ENCODE measurements at places on chromosomes 6 and 20.

DNA sequence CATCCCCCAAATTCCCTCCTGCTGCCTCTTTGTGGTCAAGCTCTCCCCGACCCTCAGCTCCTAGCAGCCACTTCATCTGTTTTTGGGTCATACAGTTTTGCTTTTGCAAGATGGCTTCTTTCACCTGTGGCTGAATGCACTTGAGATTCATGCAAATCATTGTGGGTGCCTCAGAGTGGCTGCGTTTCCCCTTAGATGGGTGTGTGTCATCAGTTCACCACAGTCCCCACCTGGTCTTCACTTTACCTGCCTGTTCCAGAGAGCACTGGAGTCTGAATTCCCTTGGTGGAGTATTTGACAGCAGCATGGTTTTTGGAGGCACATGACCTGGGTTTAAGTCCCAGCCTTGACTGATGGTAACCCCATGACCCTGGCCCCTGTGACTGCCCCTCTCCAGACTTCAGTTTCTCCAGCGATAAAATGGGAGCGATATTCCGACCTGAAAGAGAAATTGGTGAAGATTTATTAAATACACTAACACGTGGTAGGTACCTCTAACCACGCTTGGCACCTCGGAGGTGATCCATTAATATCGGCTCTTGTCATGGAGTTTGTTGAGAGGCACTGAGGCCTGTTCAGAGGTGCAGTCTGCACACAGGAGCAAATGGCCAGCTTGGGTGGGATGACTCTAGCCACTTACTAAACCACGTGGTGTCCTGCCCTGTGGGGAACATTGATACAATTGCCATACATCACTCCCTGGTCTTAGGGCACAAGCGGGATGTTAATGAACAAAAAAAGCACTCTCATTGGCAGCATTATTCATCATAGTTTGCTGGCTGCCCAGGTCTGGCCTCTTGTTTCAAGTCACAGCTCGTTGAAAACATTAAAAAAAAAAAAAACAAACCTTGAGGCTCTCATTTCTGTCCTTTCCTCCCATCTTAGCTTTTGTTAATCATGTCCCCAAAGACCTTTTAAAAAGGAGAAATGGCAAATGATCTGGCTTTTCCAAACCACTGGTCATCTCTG is 167.2 kb upstream of the KCNG1 start:
- DNase-seq = no peak

- DNase-seq = no peak
Measured at GRCh38 chr6:110485491-110485890, 9.1 kb upstream of the SLC22A16 start.

DNA sequence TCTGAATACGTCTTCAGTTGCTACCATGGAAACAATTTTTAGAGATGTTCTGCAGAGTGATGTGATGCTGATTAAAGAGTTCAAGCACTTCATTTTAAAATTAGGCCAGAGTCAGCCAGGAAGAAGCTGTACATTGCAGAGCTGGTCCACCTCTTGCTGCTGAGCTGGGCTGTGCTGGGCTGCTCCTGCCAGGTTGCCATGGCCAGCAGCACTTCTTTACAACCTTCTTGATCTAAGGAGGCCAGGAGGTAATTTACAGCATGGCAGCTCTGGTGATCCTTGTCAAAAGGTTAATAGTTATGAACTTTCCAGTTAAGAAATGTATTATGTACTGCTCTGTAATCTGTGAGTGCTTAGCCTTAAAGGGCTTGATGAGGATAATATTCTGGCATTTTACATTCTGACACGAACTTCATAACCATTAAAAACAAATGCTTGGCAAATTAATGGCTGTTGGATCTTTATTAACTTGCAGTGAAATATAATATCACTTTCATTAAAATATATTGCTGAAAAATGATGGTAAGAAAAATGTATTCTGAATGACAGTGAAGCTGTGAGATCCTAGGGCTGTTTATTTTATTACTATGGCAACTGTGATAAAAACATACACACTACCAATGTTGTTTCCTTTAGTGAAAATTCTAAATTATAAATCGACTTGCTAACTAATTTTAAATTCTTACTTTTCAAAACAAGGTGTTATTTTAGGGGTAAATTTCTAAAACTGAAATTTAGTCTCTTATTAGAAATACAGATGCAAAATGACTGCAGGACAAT is 259.7 kb downstream of the RFPL4B start:
- no peak for DNase-seq

DNA sequence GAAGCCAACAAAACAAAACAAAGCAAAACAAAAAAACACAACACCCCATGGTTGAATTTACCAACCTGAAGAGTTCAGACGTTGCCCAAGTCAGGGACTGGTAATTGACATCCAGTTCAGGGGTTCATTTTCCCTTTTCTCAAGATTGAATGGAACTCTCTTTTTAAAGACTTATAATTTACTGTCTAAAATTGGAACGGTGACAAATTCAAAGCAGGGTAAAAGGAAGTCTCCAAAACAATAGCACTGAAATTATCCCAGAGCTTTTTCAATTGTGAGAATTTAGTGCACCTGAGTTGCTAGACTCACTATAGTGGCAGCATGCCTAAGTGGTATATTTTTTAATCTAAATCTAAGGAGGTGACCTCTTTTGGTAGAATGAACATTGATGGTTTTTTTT is 90.9 kb upstream of the PREP start:
- no peak for DNase-seq

DNA sequence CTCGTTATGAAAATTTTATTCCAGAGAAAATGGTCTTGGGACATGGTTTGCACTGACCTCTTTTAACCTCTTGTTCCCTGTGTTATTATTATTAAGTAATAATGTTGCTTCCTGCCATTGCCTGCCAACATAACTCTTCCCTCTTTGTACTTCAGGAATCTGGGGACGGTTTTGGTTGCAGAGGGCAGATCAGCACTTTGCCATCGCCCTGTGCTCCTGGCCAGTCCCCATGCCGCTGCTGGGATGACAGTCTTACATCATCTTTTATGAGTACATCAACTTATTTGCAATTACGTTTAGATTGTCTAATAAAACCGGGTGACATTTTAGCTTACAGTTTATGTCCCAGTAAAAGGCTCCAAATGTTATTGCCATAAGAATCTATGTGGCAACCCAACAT is 157.2 kb downstream of the CDH26 start:
- DNase-seq = no peak

GRCh38 chr20:63976980-63977738 is 2.3 kb downstream of the SAMD10 start:
- DNase-seq = no peak

- no peak for DNase-seq
Measured at GRCh38 chr20:35908007-35908406, 46.3 kb downstream of the SCAND1 start.

- DNase-seq = no peak
Measured at GRCh38 chr20:49091104-49091503, 45.0 kb downstream of the CSE1L start.

GRCh38 chr6:54632984-54633565 is 213.5 kb upstream of the FAM83B start:
- DNase-seq = no peak
